Activated naive CD4-positive, alpha-beta T cell treated with anti-CD3 and anti-CD28 coated beads for 36 hours (primary cell): ENCODE measurements at places on chromosomes 11 and 22. TPM values are rescaled to one million over a fixed set of nuclear protein-coding genes. Genes with fewer than 3 reads are reported as not detected.

Gene KRTAP5-9
- total RNA-seq = not detected

Gene PLEKHA7
- 1.9 TPM for total RNA-seq

Gene RTN4R
- total RNA-seq = 2.1 TPM

Gene NRGN
- total RNA-seq = 10.3 TPM

GRCh38 chr11:17154409-17155159 is 53.2 kb downstream of the PIK3C2A start:
- no peak overlapping the region for H3K27ac ChIP-seq
- H3K36me3 ChIP-seq = peaks cover 14% of the 10 kb centered on the region
- peaks cover 20% of the 10 kb centered on the region for H3K4me1 ChIP-seq

- DNase-seq = no peak
- no peaks in the 10 kb centered on the region for H3K4me1 ChIP-seq
- H3K27me3 ChIP-seq = no peaks in the 10 kb centered on the region
- H3K27ac ChIP-seq = no peak overlapping the region
- no peaks in the 10 kb centered on the region for H3K36me3 ChIP-seq
Observed at GRCh38 chr11:115905341-115906000, 401.3 kb upstream of the CADM1 start.
